Glutamatergic neuron (in vitro differentiated cells): ENCODE measurements at places on chromosomes 3 and 15. TPM values are rescaled to one million over a fixed set of nuclear protein-coding genes. Genes with fewer than 3 reads are reported as not detected.

GRCh38 chr3:11245827-11246662 lies 26.2 kb upstream of the ATG7 start:
- DNase-seq = no peak
- H3K4me1 ChIP-seq = no peaks in the 10 kb centered on the region
- no peak overlapping the region for H3K27ac ChIP-seq
- H3K36me3 ChIP-seq = peaks cover 4% of the 10 kb centered on the region
- no peaks in the 10 kb centered on the region for H3K27me3 ChIP-seq

- H3K4me3 ChIP-seq = no peak overlapping the region
- H3K27ac ChIP-seq = no peak overlapping the region
- DNase-seq = no peak
Measured at GRCh38 chr3:37545479-37545878, 316.2 kb upstream of the CTDSPL start.

- no peaks in the 10 kb centered on the region for H3K4me1 ChIP-seq
- H3K4me3 ChIP-seq = no peak overlapping the region
- H3K36me3 ChIP-seq = no peaks in the 10 kb centered on the region
- DNase-seq = no peak
- H3K27ac ChIP-seq = no peak overlapping the region
- H3K27me3 ChIP-seq = no peaks in the 10 kb centered on the region
Measured at GRCh38 chr3:129663930-129664646, 57.6 kb upstream of the PLXND1 start.

- H3K27ac ChIP-seq = no peak overlapping the region
- H3K4me3 ChIP-seq = no peak overlapping the region
- no peaks in the 10 kb centered on the region for H3K36me3 ChIP-seq
- peaks cover 4% of the 10 kb centered on the region for H3K4me1 ChIP-seq
Measured at GRCh38 chr3:103794656-103795055, 1359.8 kb downstream of the ZPLD1 start.

KIF23 gene
- total RNA-seq = 5.2 TPM

STRIT1 gene
- not detected for total RNA-seq
